Globus pallidus (tissue), 1 donor: ENCODE measurements at places on chromosomes 6 and 20.

- no peak for DNase-seq
These were observed 348.6 kb upstream of the CDH4 start for GRCh38 chr20:60903325-60903971.

DNA sequence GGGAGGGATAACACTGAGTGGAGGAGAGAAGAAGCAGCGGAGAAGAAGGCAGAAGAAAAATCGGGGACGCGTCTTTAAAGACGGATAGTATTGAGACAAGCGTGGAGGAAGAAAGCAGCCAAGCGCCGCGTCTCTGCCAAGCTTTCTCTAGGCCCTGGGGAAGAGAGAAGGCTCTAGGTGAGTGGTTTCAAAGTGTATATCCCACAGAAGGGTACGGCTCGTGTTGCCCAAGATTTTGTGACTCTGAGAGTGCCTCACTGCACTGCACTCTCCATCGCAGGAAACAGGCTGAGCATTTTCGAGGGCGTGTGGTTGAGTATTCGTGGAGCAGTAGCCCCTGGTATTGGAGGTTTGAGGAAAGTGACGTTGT, 185.4 kb downstream of the TRIM27 start:
- DNase-seq, result no peak

DNA sequence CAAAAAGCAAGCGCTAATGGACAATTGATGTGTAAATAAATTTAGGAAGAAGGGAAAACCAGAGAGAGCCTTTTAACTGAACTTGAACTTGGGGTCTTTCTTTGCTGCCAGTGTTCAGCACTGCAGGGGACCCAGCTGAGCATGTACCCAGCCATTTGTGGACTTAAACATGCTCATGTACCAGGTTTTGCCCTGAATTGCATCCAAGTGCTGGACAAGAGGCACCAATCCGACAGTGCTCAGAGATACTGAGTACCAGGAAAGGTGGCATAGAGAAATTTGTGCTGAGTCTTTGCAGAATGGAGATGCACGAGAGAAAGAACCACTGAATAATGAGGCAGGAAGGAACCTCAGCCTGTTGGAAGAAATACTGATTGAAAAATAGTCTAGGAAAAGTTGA, 16.0 kb downstream of the AKAP12 start:
- no peak for DNase-seq

- DNase-seq, result no peak
These were observed 42.5 kb downstream of the SLC2A4RG start for GRCh38 chr20:63782051-63782471.

DNA sequence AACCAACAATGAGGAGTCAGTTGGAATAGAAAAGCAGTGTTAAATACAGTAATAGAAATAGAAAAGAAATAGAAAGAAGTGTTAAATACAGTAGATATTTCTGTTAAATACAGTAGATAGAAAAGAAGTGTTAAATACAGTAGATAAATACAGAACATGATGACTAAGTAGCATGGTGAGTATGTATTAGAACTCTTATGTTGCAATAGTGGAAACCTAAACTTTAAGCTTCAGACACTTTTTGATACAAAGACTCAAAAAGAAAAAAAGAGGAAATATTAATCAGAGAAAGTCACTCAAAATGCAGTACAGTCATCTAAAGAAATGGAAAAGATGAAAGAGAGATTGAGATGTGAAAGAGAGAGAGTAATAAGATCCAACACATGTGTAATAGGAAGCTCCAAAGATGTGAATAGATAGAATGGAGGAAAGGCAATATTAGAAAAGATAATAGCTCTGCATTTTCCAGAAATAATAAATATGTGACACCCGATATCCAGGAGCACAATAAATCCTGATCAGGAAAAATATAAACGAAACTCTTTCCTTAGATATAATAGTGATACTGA, 131.5 kb upstream of the KCNK16 start:
- no peak for DNase-seq
